ENCODE measurements at places on chromosomes 6 and 20. TPM values are rescaled to one million over a fixed set of nuclear protein-coding genes. Genes with fewer than 3 reads are reported as not detected.

CALHM4 gene
- not detected for total RNA-seq

WFDC12 gene
- not detected for total RNA-seq

GID8 gene
- 70.2 TPM for total RNA-seq

SYCP2L gene
- total RNA-seq = 6.3 TPM

HCK gene
- total RNA-seq = 1.4 TPM

HLA-DPB1 gene
- total RNA-seq = 23.9 TPM

BPIFA1 gene
- not detected for total RNA-seq

PSMB9 gene
- 4.3 TPM for total RNA-seq

PAK5 gene
- 0.53 TPM for total RNA-seq

CLIC1 gene
- total RNA-seq = 244 TPM

DNA sequence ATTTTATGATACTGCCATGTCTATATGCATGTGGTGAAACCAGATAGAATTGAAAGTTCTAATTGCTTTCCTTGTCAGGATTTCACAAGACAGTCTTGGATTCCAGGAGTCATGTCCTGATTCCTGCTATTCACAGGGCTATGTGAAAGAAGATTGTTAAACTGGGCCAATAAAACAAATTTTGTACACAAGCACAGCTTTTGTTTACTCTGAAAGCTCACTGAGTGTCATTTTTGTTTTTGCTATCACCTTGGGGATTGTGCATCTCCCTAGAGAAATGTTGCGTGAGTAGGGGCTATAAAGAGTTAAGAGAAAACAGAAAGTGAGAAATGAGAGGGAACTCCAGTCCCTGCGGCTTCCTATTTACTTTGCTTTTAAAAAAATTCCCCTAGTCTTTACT is 627.5 kb downstream of the PKHD1 start:
- H3K27me3 ChIP-seq = no peaks in the 10 kb centered on the region
- H3K4me3 ChIP-seq = no peak overlapping the region
- no peaks in the 10 kb centered on the region for H3K36me3 ChIP-seq
- H3K4me1 ChIP-seq = peaks cover 25% of the 10 kb centered on the region
- no peak overlapping the region for H3K27ac ChIP-seq

GRCh38 chr20:44123251-44123650 is 63.7 kb downstream of the JPH2 start:
- no peak overlapping the region for H3K4me3 ChIP-seq
- H3K36me3 ChIP-seq = no peaks in the 10 kb centered on the region
- no peak for DNase-seq
- H3K27me3 ChIP-seq = no peaks in the 10 kb centered on the region
- no peak overlapping the region for H3K27ac ChIP-seq

DNA sequence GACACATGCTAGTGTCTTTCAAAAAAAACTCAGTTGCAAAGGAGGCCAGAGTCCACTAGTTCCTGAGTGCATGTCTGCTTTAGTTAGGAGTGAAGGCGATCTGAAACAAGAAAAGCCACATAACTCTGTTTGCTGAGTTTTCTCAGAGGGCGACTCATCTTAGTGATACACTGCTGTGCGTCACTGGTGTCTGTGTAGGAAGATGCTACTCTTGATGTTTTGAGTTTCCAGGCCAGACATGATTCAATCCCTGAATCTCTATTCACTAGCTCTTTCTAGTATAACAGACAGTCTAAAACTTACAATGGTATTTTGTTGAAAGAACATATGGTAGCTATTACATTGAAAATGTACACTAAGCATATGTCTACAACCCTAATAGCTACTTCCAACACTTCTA is 60.9 kb downstream of the GFRAL start:
- DNase-seq = no peak
- H3K27ac ChIP-seq = no peak overlapping the region
- peaks cover 7% of the 10 kb centered on the region for H3K4me1 ChIP-seq
- H3K36me3 ChIP-seq = no peaks in the 10 kb centered on the region
- H3K27me3 ChIP-seq = no peaks in the 10 kb centered on the region

- H3K4me1 ChIP-seq = peaks cover 56% of the 10 kb centered on the region
- peaks cover 2% of the 10 kb centered on the region for H3K36me3 ChIP-seq
- H3K4me3 ChIP-seq = no peak overlapping the region
- H3K27me3 ChIP-seq = no peaks in the 10 kb centered on the region
Observed at GRCh38 chr6:11224252-11224965, 8.1 kb downstream of the NEDD9 start.

- H3K27ac ChIP-seq = peak overlapping the region; percentile 63
- peaks cover 29% of the 10 kb centered on the region for H3K4me1 ChIP-seq
- H3K4me3 ChIP-seq = no peak overlapping the region
- peak; percentile 58 for DNase-seq
- H3K27me3 ChIP-seq = no peaks in the 10 kb centered on the region
Observed at GRCh38 chr20:25017257-25017803, 24.8 kb upstream of the APMAP start.

DNA sequence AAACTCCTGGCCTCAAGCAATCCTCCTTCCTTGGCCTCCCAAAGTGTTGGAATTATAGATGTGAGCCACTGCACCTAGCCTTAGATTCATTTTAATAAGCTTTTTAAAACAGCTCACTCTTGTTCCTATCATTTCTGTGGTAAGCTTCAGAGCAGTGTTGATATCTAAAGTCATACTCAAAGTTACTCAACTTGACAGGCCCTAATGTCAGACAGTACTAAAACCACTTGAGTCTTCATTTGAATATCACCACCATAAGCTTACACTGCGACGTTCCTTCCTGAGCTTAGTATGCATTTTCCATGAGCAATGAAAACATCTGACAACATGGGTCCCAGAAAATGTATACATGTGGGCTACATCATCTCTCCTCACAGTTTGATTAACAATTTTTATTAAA is 6.0 kb downstream of the FUCA2 start:
- H3K4me1 ChIP-seq = no peaks in the 10 kb centered on the region
- peaks cover 27% of the 10 kb centered on the region for H3K36me3 ChIP-seq
- DNase-seq = no peak

- H3K4me3 ChIP-seq = no peak overlapping the region
- peak overlapping the region; percentile 16 for H3K27ac ChIP-seq
- H3K4me1 ChIP-seq = peaks cover 22% of the 10 kb centered on the region
- peaks cover 7% of the 10 kb centered on the region for H3K36me3 ChIP-seq
- no peaks in the 10 kb centered on the region for H3K27me3 ChIP-seq
Observed at GRCh38 chr6:98056955-98057354, 773.9 kb upstream of the MMS22L start.

- no peaks in the 10 kb centered on the region for H3K36me3 ChIP-seq
- DNase-seq = no peak
- no peaks in the 10 kb centered on the region for H3K4me1 ChIP-seq
- H3K27ac ChIP-seq = no peak overlapping the region
- H3K27me3 ChIP-seq = no peaks in the 10 kb centered on the region
Observed at GRCh38 chr6:152815230-152815872, 64.8 kb downstream of the VIP start.

GRCh38 chr6:4670290-4670689 is 105.9 kb upstream of the CDYL start:
- H3K27me3 ChIP-seq = peaks cover 23% of the 10 kb centered on the region
- H3K27ac ChIP-seq = no peak overlapping the region
- no peak overlapping the region for H3K4me3 ChIP-seq
- peaks cover 24% of the 10 kb centered on the region for H3K4me1 ChIP-seq
- no peak for DNase-seq

GRCh38 chr6:49551866-49552129 is 1.3 kb downstream of the C6orf141 start:
- peaks cover 27% of the 10 kb centered on the region for H3K36me3 ChIP-seq
- peak overlapping the region; percentile 75 for H3K27ac ChIP-seq
- peak overlapping the region; percentile 76 for H3K4me3 ChIP-seq
- H3K4me1 ChIP-seq = peaks cover 59% of the 10 kb centered on the region
- peaks cover 79% of the 10 kb centered on the region for H3K27me3 ChIP-seq
- DNase-seq = no peak

DNA sequence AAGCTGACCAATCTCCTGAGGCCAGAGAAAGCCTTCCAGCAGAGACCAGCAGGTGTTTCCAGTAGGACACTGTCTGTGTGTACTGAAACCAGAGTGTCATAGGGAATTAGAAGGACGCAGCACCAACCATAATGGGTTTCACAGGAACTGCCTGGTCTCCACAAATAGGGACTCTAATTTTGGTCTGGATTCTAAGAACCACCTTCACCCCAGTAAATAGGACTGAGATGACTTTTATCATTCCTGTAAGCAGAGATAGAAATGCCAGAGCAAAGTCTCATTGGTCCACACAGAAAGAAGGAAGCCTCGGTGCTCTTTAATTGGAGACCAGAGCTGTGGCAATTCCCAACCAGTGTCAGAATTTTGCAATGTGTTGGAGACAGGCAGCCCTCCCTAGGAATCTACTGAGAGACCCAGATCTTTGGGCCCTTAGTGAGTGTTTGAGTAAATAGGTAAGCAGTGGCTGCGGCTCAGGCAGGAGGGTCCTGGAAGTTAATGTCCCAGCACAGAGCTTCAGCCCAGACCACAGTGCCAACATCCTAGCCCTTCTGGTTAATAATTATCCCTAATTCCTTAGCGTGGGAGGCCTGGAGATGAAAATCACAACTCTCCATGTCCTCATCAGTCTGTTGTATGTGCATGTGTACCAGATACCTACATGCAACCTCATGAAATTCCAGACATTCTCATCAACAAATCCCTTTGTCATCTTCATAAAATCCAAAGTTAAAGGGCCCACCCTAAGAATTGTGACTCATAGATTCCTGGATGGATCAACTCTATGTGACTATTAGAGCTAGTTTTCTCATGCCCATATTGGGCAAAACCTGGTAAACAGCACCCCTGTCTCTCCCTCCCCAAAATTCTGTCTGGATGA is 81.2 kb downstream of the UNC5CL start:
- no peak for DNase-seq
- peaks cover 13% of the 10 kb centered on the region for H3K4me1 ChIP-seq
- no peak overlapping the region for H3K27ac ChIP-seq
- no peak overlapping the region for H3K4me3 ChIP-seq
- H3K27me3 ChIP-seq = peaks cover 6% of the 10 kb centered on the region

GRCh38 chr20:9185511-9185910 is 116.6 kb downstream of the PLCB4 start:
- H3K36me3 ChIP-seq = peaks cover 4% of the 10 kb centered on the region
- no peak overlapping the region for H3K4me3 ChIP-seq
- peak overlapping the region; percentile 58 for H3K27ac ChIP-seq
- no peak for DNase-seq

GRCh38 chr6:163735076-163735475 is 320.6 kb downstream of the QKI start:
- no peak for DNase-seq
- peaks cover 24% of the 10 kb centered on the region for H3K4me1 ChIP-seq

DNA sequence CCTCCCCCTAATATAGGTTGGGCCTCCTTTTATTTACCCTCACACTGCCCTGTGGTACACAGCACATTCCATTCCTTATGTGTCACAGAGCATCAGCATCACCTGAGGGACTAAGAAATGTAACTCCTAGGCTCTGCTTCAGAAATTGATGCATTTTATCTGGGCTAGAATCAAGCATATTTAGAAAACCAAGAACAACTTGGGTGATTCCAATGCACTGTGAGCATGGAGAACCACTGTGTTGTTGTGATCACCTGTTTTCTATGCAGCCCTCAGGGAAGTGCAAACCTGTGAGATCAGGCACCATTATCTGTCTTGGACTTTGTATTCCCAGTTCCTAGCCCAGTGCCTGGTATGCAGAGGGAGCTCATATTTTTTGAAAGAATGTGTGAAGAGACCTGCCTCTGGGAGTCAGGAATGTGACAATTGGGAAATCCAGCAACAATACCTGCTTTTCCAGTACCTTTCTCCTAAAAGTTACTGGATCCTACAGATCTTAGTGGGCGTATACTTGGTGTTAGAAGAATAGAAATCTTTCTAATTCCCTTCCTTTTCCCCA is 7.0 kb downstream of the KAT14 start:
- peak overlapping the region; percentile 24 for H3K27ac ChIP-seq
- H3K4me1 ChIP-seq = peaks cover 3% of the 10 kb centered on the region
- H3K4me3 ChIP-seq = no peak overlapping the region
- H3K27me3 ChIP-seq = no peaks in the 10 kb centered on the region

GRCh38 chr6:40599555-40599954 is 12.4 kb upstream of the LRFN2 start:
- H3K27me3 ChIP-seq = no peaks in the 10 kb centered on the region
- DNase-seq = no peak
- H3K27ac ChIP-seq = no peak overlapping the region
- no peaks in the 10 kb centered on the region for H3K36me3 ChIP-seq

Measured in WTC11 (cell line).